MV-4-11 (cell line): ENCODE measurements at places on chromosomes 7 and 10.
A peak's percentile ranks its signal among the peaks of the same experiment; 100 is the strongest.

DNA sequence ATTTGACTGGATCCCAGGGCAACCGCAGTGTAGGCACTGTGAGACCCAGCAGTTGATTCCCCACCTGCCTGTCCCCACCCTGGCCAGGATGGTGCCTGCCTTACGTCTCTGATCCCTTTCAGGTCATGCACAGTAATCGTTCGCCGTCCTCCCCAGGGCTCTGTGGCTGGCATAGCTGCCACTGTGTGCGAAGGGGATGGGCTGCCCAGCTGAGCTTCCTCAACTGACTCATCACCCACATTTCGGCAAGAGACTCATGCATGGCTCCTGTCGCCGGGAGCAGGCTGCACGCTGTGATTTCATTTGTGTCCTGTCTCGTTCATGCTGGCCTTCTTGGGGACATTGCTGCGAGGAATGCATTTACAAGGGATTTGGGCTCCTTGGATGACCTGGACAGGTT is 252.4 kb downstream of the KLF6 start:
- peak; percentile 56 for DNase-seq

DNA sequence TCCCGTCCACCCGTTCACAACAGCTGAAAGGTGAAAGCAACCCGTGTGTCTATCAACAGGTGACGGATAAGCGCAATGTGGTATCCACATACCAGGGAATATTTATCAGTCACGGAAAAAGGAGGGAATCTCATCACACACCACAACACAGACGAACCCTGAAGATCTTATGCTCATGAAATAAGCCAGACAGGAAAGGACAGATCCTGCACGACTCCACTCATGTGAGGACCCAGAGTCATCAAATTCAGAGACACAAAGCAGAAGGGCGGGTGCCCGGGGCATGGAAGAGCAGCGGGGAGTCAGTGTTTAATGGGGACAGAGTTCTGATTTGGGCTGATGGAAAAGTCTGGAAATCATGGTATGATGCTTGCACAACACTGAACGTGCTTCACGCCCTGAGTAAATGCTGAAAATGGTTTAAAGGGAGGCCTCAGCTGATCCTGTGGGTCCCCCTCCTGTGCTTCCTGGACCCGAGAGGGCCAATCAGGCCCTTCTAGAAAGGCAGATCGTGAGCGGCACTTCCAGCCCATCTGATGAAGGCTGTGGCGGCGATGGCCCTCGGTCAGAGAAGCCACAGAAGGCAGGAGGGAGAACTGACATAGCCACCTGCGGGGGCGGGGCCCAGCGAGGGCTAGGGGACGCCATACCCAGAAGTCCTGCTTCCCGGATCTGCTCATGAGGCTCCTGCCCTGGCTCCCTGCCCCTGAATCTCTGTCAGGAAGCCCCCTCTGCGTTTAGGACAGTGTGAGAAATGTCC is 19.1 kb downstream of the WDR86 start:
- peak; percentile 24 for DNase-seq

DNA sequence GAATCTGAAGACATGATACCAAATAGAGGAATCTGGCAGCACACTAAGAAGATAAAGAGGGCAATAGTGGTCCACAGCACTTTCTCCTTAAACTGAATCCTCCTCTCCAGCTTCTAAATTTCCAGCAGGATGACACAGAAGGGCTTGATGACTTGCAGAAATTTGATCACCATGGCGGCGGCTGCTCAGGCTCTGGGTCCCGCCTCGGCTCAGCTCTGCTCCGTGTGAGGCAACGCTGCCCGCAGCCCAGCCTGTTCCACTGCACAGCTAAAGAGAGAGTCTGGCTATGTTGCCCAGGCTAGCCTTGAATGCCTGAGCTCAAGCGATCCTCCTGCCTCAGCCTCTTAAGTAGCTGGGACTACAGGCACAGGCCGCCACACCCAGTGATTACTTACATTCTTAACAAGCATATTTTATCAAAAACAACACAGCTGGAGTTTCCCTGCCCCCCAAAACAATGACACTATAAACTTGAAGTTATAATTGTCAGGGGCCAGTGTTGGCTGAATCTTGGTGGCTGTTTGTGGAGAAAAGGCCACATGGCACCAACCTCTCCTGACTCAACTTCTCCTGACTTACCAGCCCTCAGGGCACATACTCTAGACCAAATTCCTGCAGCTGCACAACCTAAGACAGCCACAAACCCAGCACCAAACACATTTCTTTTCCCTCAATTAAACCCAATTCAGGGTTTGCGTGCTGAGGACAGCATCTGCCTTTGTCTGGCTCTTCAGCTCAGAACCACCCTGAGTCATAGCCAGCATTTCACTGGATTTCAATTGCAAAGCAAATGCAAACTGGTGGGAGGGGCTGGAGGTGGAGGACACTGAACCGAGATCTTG is 11.6 kb upstream of the TNPO3 start:
- peak; percentile 21 for DNase-seq

DNA sequence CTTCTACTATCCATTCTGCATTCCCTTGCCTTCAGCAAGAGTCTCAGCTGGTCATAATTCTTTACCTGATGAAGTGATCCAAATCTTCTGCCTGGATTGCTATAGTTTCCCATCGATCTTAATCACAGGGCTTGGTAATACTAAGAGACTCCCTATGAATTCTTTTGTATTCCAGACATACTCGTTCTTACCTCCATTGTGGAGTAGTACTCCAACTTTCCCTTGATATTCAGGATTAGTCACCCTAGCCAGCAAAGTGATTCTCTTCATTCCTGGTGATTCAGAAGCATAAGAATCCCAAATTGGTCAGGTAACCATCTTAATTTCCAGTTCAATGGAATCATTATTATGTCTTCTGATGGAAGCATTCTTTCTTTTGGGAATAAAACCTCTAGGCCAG is 96.7 kb downstream of the TWIST1 start:
- no peak for DNase-seq

DNA sequence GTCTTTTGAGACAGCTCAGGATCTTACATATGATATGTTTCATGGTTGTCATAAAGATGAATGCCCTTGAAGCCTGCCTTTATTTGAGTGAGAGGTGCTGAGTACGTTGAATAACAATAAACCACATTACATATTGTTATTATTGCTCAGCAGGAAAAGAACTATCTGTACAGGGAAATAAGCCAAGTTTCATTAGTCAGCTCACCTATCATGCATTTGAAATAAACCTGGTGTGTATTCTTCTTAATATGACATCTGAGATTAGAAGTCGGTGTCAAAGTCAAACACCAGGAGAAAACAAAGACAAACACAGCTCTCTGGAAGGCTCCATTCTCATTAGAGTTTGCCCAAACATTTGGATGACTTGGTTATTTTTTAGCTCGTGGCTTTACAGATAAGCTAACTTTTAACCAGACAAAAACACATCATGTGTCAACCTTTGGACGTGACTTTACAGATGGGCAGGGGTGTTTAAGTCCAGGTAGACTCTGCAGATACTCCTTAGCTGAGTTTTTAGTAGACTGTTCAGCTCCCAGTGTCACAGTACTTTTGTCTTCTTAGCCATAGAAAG is 71.2 kb upstream of the AOAH start:
- DNase-seq = no peak

DNA sequence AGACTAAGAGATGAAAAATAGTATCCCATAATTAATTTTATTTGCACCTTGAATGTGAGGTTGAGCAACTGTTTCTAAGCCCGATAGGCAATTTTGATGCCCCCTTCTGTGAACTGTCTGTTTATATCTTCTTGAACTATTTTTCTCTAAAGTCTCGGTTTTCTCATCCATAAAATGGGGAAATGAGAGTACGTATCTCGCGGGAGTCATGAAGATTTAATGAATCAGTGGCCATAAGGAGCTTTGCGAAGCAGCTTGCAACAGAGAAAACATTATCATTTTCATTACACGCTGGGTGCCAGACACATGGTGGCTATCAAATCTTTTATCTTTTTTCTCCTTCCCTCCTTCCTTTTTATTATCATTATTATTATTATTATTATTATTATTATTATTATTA is 108.1 kb upstream of the CARD11 start:
- peak; percentile 14 for DNase-seq

DNA sequence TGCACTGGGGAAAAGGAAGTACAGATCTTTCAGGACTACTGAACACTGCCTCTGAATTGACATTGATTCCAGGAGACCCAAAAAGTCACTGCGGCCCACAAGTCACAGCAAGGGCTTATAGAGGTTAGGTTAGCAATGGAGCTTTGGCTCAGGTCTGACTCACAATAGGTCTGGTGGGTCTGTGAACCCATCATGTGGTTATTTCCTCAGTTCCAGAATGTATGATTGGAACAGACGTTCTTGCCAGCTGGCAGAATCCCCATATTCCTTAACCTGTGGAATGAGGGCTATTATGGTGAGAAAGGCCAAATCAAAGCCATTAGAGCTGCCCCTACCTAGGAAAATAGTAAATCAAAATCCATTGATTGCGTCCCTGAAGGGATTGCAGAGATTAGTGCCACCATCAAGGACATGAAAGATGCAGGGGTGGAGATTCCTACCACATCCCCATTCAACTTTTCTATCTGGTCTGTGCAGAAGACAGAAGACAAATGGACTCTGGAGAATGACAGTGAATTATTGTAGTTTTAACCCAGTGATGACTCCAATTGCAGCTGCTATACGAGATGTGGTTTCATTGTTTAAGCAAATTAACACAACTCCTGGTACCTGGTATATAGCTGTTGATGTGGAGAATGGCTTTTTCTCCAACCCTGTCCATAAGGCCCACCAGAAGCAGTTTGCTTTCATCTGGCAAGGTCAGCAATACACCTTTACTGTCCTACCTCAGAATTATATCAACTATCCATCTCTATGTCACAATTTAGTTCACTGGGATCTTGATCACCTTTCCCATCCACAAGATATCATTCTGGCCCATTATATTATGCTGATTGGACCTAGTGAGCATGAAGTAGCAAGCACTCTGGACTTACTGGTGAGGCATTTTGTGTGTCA is 44.5 kb upstream of the PIK3CG start:
- DNase-seq = no peak

- DNase-seq = no peak
Observed at GRCh38 chr10:128001849-128002248, 94.9 kb downstream of the PTPRE start.

DNA sequence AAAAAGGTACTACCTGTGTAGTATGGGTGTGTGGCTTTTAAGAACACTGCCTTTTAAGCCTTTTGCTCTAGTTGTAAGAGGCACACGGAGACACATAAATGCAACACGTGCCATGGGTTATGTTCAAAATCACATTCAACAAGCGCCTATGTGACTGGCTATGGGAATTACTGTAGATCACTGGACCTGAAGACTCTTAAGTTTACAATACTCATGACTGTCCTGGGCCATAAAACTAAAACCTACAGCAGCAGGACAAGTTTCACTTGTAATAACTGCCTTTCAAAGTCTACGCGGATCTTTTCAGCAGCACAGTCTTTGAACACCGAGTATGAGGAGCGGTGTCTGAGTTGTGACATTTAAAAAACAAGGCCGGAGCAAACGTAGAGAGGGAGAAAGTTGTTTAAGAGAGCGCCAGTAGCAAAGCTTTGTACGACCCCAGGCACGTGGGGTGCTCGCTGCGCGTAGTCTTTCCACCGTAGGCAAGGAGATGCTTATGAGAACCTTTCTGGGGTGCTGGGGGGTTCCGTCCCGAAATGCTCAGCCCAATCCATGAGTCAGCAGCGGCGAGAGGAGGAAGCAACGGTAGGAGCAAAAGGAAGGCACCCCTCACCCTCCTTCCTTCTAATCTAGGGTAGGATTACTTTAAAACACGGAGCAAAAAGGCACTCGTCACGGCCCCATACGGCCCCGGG is 662 bp downstream of the DNAJC2 start:
- peak; percentile 15 for DNase-seq
